Pancreas (tissue), 10 donors: ENCODE measurements at places on chromosomes 5 and 9.

GRCh38 chr5:2905741-2906140 lies 154.3 kb upstream of the IRX2 start:
- no peak for DNase-seq

DNA sequence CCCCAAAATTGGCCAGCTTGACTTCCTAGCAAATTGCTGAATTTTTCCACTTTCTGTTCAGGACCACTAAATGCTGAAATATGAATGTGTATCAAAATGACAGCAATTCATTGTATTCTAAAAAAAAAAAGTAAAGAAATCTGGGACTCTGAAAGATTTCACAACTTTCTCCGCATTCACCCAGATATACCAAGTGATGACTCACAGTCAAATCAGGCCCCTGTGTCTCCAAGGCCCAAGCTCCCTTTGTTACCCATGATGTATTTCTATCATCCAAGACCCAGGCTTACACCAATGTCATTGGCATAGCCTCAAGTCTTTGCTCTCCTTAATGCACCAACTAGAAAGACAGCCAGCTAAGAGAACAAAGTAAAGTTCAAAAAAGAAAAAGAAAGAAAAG lies 493.9 kb downstream of the NTRK2 start:
- no peak for DNase-seq

GRCh38 chr9:27528886-27529315 lies 713 bp downstream of the MOB3B start:
- DNase-seq: peak; percentile 58

- DNase-seq: no peak
Measured at GRCh38 chr9:82022121-82022520, 33.5 kb downstream of the SPATA31D1 start.

GRCh38 chr5:143740956-143741355 lies 71.0 kb upstream of the HMHB1 start:
- DNase-seq: no peak

DNA sequence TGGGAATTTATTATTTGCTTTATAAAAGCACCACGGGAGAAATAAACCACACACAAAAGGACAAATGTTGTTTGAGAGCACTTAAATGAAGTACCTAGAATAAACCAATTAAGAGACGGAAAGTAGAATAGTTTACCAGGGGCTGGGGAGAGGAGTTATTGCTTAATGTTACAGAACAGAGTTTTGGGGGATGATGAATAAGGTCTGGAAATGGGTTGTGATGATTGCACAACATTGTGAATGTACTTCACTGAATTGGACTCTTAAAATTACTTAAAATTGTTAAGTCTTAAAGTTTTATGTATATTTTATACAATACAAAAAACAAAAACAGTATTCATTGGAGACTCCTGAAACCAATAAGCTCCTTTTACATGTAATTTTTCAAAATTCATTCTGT lies 1.5 kb downstream of the ZBTB43 start:
- no peak for DNase-seq

DNA sequence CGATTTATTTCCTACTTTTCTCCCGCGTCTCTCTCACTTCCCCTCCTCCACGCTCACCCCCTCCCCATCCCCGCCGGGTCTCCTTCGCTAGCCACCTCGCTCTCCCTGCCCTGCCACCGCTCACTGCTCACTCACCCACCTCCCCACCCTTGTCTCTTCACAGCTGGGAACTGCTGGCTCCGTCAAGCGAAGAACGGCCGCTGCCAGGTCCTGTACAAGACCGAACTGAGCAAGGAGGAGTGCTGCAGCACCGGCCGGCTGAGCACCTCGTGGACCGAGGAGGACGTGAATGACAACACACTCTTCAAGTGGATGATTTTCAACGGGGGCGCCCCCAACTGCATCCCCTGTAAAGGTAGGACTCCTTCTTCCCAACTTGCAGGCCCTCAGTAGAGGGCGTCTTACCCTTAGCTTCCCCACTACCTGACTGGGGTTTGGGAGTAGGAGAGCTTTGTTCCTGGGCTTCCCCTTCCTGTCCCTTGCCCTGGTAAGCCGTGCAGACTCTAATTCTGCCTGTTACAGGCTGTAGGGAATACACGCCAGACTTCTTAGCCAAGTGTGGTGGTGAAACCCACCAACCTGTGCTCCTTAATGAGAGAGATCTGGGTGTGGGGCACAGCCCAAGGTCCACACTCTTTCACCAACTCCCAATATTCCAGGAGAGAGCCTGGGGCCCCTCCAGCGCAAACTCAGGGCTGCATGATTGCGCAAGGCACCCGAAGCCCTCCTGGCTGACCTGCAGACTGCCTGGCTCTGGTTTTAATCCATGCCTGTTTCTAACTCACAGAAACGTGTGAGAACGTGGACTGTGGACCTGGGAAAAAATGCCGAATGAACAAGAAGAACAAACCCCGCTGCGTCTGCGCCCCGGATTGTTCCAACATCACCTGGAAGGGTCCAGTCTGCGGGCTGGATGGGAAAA lies 2.5 kb downstream of the FST start:
- DNase-seq: peak; percentile 25

DNA sequence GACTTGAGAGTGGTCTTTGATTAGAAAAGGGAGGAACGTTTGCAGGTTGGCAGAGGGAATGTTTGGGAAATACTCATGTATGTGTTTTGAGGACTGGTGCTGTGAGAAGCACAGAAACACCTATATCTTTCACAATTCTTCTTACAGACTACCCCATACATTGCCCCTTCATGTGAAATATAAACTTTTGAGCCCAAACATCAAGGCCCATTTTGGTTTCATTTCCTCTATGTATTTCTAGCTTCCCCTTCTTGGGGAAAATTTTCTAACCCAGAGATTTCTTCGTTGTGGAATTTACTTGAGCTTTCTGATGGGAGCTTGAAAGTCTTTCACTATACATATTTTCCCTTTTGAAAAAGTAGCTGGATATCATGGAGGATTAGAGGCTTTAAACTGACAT lies 67.6 kb downstream of the FYB1 start:
- no peak for DNase-seq

- no peak for DNase-seq
Measured at GRCh38 chr5:37520811-37521210, 141.7 kb downstream of the WDR70 start.

- no peak for DNase-seq
Measured at GRCh38 chr5:139268364-139269202, 25.0 kb upstream of the MATR3 start.

DNA sequence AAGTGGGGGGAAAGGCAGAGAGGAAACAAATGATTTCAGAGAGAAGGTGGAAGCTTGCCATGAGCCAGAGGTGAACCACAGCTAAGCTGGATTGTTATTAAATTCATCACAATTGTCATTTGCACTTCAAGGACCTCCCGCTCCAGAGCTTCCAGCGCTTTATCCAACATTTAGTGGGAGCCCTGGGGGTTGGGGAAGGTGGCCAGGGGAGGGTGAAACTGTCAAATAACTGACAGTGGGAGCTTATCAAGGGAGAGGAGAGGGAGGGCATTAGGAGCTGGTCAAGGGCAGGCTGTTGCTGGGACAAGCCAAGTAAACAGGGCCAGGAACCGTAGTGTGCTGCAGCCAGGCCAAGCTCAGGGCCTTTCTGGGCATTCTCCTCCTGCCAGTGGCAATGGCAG lies 71.5 kb downstream of the SIL1 start:
- no peak for DNase-seq

GRCh38 chr9:124765439-124765835 lies 5.7 kb downstream of the NR6A1 start:
- DNase-seq: no peak

DNA sequence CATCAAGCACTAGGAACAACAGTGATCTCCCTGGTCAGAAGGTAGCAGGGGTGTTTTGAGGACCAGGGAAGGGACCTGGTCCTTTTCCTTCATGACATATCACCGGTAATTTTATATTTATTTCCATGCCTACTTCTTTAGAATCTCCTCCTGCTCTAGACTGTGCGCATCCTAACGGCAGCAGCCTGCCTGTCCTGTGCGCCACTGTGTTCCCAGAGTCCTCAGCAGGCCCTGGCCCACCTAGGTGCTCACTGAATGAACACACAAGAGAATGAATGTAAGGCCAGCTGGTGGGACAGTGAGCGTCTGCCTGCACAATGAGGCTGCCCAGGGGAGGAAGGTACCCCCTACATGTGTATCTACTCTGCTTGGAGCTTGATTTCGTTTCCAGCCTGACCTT lies 51.5 kb downstream of the C5orf15 start:
- DNase-seq: no peak

GRCh38 chr5:113735751-113736150 lies 222.3 kb downstream of the YTHDC2 start:
- no peak for DNase-seq
